ENCODE measurements at places on chromosomes 11 and 22. TPM values are rescaled to one million over a fixed set of nuclear protein-coding genes. Genes with fewer than 3 reads are reported as not detected.
A peak's percentile ranks its signal among the peaks of the same experiment; 100 is the strongest.

DNA sequence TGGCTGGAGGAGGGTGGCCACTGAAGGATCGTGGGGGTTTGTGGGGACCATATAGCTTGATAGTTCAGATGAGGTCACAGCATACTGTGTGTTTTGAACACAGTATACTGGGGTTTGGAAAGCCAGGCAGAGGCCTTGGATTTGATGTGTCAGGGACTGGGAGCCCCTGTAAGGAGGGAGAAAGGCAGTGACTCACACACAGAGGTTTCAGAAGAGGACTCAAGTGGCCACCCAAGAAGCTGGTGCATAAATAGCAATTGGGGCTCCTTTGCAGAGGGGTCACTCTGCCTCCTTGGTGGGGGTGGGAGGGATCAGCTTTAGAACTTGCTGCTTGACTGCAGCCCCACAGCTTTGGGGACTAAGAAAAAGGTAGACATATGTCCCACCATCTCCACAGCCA is 39.3 kb downstream of the SLC5A1 start:
- DNase-seq, result no peak

DNA sequence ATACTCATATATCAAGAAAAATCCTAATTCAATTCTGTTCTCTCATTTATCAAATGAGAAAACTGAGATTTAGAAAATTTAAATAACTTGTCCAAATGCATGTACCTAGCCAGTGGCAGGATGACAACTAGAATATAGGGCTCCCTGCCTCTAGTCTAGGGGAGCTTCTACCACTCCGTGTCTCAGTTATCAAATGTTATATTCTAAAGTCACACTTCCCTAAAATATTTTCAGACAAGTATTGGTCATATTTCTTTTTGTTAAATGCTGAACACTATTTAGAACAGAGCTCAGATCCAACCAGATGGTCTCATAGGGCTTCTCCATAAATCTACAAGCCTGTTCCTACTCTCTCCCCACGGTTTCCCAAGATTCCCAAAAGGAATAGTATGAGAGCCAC is 26.3 kb downstream of the KCNJ1 start:
- no peak for DNase-seq

- DNase-seq, result no peak
These were observed 7.1 kb downstream of the CD44 start for GRCh38 chr11:35146074-35146521.

DNA sequence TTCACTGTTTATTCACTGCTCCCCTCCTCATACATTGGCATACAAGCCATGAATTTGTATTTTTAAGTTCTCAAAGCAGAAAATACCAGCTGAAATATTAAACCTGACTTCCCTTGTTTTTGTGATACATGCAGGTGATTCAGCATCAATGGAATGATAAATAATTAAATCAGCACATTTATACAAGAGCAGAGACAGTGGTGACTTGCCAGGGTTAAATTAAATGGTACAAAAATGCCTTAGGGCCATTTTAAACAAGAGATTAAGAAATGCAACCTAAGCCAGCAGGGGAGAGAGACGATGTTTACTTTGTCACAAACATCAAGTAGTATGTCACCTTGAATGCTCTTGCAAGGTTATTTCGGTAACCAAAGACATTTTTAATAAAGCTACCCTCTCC is 95.9 kb upstream of the DDI1 start:
- no peak for DNase-seq

- DNase-seq, result peak; percentile 86
These were observed 79.4 kb upstream of the PPARA start for GRCh38 chr22:46070803-46071450.

DNA sequence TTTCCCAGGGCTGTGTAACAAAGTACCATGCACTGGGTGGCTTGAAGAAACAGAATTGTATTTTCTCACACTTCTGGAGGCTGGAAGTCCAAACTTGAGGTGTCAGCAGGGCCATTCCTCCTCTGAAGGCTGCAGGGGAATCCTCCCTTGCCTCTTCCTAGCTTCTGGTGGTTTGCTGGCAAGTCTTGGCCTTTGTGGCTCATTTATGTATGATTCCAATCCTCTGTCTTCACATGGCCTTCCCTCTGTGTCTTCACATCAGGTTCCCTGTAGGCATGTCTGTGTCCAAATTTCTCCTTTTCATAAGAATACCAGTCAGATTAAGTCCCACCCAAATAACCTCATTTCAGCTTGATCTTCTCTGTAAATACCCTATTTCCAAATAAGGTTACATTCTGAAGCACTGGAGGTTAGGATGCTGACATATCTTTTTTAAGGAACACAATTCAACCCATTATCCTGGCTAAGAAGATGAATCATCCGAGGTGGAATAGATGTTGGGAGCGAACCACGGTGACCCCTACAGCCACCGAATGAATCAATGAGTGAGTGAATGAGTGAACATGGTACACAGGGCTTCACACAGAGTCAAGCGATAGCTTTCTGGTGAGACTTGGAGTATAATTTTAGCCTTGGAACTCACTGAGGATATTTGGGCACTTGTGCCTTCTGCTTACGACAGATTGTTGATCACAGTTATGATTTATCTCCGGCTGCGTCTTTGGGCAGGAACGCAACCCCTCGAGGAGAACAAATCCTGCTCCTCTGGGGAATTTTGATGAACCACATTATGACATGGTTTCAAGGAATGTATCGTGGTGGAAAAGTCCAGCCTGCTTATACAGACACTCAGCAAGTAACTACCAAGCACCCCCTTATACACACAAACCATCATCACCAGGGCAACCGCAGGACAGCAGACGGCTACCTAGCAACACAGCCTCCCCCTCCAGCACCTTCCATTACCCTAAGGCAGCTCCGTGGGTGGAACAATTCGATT is 34.3 kb upstream of the MICAL2 start:
- DNase-seq, result no peak

GRCh38 chr11:27201454-27202302 is 161.1 kb downstream of the BBOX1 start:
- peak; percentile 79 for DNase-seq

- DNase-seq, result no peak
These were observed 264.7 kb upstream of the B3GAT1 start for GRCh38 chr11:134676516-134677287.

- DNase-seq, result no peak
These were observed 230.0 kb downstream of the SOX6 start for GRCh38 chr11:16126362-16126761.

- no peak for DNase-seq
These were observed 207.0 kb downstream of the TBC1D22A start for GRCh38 chr22:46969491-46969890.

NPTXR gene
- polyA plus RNA-seq, result 4.1 TPM

APOL5 gene
- polyA plus RNA-seq, result 2.0 TPM

FADD gene
- polyA plus RNA-seq, result 9.9 TPM

BET1L gene
- 35.6 TPM for polyA plus RNA-seq

Data from hindlimb muscle (tissue), 1 donor.